Dermis blood vessel endothelial cell (primary cell): ENCODE measurements at places on chromosomes 5 and 9. TPM values are rescaled to one million over a fixed set of nuclear protein-coding genes. Genes with fewer than 3 reads are reported as not detected.

Gene TSSK1B
- not detected in 2 replicates for total RNA-seq

Gene MELK
- total RNA-seq: 12.9 and 42.2 TPM in 2 replicates

Gene DMGDH
- total RNA-seq: 0.68 and 1.4 TPM in 2 replicates

Gene PRDM9
- total RNA-seq: not detected in 2 replicates

DNA sequence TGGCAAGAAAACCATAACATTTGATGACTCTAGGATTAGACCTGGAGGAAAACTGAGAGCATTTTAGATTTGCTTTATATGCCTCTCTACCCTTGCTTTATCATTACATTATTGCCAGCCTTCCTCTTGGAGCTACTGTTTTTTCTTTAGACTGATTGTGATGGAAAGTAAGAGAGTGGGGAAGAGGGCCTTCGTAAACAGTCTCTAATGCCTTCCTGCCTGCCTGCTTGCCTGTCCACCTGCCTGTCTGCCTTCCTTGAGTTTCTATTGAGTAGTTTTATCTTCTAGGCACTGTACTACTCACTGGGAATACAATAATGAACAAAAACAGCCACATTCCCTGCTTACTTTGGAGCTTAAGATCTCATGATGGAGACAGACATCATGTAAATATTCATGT, 189.3 kb downstream of the TRPM3 start:
- DNase-seq: no peak

- no peak for DNase-seq
Measured at GRCh38 chr9:95067057-95067456, 250.5 kb downstream of the FANCC start.

DNA sequence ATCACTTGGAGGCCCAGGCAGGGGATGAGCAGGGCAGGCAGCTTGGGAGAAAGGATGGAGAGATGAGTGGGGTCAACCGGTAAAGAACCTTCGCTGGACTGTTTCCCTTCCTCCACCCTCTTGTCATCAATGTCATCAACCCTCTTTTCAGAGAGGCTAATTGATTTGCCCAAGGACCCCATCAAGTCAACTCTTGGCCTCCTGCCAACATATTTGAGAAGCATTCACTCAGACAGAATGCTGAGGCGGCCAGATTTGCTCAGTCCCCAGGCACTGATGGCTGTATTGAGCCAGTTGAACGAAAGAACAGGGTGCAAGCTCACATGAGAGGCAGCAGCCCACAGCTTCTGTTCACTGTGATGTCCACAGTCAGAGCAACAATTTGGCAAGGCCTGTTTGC, 193.5 kb downstream of the RFK start:
- no peak for DNase-seq

- no peak for DNase-seq
Measured at GRCh38 chr9:129108083-129108804, 2.3 kb downstream of the CRAT start.

DNA sequence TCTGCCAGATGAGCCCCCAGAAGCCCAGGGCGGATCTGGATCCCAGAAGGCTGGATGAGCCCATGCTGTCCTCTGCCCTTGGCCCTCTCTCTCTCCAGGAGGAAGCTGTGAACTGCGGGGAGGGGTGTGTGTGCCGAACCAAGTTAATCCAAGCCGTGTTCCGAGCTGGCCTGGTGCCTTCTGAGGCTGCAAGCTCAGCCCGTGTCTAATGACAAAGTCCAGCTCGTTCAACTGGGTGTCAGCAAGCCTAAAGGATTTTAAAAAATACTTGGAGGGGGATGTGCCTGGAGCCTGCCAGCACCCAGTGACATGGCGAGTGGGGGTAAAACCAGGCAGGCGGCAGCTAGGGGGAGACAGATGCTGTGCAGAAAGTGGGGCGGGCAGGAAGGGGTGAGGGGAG, 8.0 kb downstream of the STC2 start:
- no peak for DNase-seq
